ENCODE measurements at places on chromosomes 1 and 21.
A peak's percentile ranks its signal among the peaks of the same experiment; 100 is the strongest.

DNA sequence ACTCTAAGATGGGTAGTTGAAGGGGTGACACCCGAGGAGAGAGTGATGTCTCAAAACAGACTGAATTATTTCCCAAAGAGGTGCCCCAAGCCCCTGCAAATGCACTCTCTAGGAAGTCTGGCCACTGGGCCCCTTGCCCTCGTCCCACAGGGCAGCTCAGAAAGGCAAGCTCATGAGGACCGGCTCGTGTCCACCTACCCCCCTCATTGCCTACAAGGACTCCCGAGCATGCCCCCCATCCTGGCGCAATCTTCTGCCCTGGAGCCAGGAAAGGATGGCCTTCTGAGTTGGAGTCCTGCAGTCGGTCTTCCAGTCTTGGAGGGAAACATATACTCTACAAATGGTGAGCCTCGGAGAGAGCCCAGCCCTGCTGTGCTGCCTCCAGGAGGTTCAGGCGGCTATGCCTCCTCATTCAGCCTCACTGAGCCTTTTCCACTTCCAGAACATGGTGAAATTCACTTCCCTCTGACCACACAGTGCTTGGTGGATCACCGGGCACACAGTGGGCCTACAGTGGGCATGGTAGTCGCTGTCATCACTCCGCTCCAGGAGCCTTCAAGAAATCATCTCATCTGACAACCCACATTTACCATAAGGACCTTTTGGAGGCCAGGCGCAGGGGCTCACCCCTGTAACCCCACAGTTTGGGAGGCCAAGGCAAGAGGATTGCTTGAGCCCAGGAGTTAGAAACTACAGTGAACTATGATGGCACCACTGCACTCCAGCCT lies 5.8 kb upstream of the WNT3A start:
- no peak for DNase-seq

GRCh38 chr1:87927391-87928280 lies 599.0 kb downstream of the LMO4 start:
- DNase-seq, result no peak

DNA sequence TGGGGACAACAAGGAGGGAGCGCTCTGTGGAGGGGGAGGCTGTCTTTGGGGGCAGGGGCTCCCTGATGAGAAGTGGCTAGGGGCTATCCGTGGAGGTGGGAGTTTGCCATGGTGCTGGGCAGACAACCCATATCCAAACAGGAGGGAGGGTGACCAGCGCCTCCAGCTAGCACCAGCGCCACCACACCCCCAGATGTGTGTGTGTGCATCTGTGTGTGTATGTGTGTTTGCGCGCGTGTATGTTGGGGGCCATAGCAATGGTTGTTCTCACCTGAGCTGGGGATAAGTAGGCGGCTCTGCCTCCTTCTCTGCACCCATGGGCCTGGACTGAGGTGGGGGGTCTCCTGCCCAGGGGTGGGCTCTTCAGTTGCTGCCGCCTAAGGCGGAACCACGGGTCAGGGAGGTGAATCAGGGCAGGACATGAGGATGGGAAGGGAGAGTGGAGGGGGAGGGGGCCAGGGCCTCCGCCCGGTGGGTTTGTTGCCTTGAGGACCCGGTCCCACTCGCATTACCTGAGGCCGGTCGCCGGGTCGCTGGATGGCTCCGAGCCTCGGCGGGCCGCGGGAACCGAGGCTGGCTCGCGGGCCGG lies 345 bp downstream of the HPCAL4 start:
- DNase-seq, result no peak

DNA sequence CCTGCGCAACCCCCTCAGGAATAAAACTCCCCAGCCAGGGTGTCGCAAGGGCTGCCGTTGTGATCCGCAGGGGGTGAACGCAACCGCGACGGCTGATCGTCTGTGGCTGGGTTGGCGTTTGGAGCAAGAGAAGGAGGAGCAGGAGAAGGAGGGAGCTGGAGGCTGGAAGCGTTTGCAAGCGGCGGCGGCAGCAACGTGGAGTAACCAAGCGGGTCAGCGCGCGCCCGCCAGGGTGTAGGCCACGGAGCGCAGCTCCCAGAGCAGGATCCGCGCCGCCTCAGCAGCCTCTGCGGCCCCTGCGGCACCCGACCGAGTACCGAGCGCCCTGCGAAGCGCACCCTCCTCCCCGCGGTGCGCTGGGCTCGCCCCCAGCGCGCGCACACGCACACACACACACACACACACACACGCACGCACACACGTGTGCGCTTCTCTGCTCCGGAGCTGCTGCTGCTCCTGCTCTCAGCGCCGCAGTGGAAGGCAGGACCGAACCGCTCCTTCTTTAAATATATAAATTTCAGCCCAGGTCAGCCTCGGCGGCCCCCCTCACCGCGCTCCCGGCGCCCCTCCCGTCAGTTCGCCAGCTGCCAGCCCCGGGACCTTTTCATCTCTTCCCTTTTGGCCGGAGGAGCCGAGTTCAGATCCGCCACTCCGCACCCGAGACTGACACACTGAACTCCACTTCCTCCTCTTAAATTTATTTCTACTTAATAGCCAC lies 696 bp downstream of the TGFB2 start:
- peak; percentile 62 for DNase-seq

DNA sequence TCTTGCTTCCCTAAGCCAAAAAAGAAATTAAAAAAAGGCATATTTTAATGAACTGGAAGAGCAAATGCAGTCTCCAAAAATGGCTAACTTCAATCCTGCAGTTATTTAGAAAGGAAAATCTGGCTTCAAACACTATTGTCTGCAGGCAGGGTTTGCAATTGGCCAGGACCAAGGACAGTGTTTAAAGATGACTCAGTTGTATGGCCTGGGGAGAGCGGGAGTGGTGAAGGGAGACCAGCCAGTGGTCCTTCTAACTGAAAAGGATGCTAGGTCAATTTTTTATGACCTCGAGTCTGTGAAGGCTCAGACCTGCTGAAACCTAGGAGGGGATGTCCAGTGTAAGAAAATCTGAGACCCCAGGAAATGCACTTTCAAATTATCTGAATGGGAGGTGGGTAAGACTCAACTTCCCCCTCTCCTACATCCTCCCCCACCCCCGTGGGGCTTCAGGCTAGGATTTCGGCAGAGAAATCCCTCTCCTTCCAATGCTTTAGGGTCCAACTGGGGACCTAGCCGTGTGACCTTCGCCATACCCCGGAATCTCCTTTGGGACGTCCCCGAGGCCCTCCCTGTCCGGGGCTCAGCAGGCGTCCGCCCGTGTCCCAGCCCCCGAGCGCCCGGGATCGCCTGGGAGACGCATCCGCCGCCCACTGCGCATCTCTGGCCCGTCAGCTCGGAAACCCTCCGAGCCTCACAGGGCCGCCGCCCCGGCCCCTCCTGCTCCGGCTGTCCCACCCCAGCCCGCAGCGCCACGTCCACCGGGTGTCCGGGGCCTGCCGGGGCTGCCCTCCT lies 602 bp upstream of the RIMKLA start:
- peak; percentile 39 for DNase-seq

DNA sequence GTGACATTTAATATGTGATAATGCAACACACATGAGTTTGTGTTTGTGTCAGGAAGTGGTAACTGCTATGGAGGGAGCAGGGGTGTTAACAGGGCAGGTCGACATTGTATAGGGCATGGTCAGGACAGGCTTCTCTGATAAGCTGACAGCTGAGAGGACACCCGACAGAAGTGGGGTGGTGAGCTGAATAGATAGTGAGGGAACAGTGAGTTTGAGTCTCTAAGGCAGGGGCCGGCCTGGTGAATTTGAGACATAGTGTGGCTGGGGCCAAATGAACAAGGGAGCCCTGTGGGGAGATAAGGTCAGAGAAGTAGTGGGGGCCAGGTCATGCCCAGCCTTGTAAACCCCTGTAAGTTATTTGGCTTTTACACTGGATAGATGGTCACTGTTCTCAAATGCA lies 217.4 kb upstream of the KIAA0040 start:
- DNase-seq, result no peak

DNA sequence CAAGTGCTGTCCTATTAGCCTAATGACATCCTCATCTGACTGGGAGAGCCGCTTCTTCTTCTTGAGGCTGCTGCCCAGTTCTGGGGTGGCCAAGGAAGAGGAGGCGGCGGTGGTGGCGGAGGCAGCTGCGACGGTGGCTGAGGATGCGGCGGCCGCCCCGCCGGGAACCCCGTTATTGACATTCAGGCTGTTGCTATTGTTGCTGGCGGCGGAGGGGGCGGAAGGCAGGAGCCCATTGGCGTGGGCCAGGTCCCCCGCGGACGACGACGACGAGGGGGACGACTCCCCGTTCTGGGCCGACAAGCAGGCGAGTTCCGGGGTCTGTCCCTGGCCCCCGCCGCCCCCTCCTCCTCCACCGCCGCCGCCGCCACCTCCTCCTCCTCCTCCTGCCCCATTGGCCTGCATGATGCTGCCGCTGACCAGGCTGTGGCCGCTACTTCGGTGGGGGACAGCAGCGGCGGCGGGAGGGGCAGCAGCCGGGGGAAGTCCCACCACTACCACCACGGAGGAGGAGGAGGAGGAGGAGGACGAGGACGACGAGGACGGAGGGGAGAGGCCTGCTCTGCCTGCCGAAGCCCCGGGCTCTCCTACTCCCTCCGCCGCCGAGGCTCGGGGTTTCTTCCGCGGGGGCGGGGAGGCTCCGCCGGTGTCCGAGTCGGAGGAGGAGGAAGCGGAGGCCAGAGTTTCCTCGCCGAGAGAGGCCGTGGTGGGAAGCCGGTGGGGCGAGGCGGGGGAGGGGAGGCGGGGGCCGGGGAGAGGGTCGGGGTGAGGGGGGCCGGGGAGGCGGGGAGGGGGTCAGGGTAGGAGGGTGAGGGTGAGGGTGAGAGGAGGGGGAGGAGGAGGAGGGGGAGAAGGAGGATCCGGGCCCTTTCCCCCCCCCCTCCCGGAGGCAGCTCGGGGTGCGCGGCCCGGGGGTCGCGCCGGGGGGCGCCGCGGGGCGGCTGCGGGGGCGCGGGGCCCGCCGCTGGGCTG lies 610 bp downstream of the WDR26 start:
- DNase-seq, result peak; percentile 62

DNA sequence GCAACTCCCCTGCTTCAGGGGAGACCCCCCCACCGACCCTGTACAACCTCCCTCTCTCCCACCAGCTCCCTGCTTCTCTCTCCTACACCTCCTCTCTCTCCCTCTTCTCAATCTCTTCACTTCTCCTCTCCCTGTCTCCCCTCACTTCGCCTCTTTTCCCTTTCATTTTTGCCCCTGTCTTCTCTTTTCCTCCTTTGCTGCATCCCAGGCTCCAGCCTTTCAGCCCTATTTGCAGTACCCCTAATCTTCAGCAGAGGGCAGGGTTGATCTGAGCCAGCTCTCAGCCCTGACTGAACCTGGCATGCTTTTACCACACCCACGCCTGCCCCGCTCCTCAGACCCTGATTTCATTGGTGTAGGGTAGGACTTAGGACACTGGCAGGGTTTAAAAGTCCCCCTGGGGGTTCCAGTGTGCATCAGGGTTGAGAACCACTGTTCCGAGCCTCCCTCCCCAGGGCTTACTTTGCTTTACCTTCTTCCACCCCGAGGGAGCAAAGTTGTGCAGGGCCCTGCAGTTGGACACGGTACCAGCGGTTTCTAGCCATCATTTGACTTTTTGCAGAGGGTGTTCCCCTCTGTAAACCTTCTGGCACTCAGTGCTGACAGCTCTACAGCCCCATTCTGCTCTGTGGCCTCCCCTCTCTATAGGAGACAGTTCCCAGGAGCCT lies 67.3 kb upstream of the CNTN2 start:
- peak; percentile 70 for DNase-seq

- no peak for DNase-seq
These were observed 15.9 kb upstream of the SLC19A1 start for GRCh38 chr21:45558044-45558721.

DNA sequence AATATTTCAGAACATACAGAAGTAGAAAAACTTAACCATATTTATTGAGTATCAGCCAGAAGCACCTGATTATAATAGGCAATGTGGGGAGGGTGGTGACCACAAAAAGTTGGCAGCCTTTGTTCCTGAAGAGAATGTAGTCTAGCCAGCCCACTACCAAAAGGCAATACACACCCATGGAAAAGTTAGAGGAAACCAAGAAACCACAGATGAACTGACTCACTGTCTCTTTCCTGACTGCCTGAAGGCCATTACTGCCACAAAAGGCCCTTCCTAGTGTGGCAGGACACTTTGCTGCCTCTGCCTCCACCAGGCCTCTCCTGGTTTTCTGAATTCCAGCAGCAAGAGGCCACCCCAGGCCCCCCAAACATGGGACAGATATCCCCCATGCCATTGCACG lies 14.6 kb upstream of the PROX1 start:
- no peak for DNase-seq

GRCh38 chr1:167663002-167663772 lies 33.2 kb downstream of the RCSD1 start:
- peak; percentile 76 for DNase-seq

DNA sequence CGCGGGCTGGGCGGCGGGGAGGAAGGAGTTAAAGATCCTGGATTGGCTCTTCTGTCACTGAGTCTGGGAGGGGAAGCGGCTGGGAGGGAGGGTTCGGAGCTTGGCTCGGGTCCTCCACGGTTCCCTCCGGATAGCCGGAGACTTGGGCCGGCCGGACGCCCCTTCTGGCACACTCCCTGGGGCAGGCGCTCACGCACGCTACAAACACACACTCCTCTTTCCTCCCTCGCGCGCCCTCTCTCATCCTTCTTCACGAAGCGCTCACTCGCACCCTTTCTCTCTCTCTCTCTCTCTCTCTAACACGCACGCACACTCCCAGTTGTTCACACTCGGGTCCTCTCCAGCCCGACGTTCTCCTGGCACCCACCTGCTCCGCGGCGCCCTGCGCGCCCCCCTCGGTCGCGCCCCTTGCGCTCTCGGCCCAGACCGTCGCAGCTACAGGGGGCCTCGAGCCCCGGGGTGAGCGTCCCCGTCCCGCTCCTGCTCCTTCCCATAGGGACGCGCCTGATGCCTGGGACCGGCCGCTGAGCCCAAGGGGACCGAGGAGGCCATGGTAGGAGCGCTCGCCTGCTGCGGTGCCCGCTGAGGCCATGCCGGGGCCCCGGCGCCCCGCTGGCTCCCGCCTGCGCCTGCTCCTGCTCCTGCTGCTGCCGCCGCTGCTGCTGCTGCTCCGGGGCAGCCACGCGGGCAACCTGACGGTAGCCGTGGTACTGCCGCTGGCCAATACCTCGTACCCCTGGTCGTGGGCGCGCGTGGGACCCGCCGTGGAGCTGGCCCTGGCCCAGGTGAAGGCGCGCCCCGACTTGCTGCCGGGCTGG lies at the start of gene NPR1:
Gene NPR1 (plus strand): TSS at position 170 of the 818 bp plus-strand sequence. CDS start 421 bp downstream, at position 591.
- DNase-seq, result peak; percentile 52

- DNase-seq, result no peak
These were observed 263.8 kb downstream of the NEGR1 start for GRCh38 chr1:72018562-72018961.

- DNase-seq, result no peak
These were observed 1530.9 kb upstream of the TPTE start for GRCh38 chr21:8990326-8991087.

- no peak for DNase-seq
These were observed 69.7 kb upstream of the WNT4 start for GRCh38 chr1:22212400-22213233.

- DNase-seq, result peak; percentile 38
These were observed 17.0 kb upstream of the OLFML2B start for GRCh38 chr1:162040657-162041056.

- DNase-seq, result no peak
These were observed 4.8 kb upstream of the HES5 start for GRCh38 chr1:2534687-2535441.
